Thoracic aorta (tissue), 2 donors: ENCODE measurements at places on chromosomes 3 and 15. TPM values are rescaled to one million over a fixed set of nuclear protein-coding genes. Genes with fewer than 3 reads are reported as not detected.

DNA sequence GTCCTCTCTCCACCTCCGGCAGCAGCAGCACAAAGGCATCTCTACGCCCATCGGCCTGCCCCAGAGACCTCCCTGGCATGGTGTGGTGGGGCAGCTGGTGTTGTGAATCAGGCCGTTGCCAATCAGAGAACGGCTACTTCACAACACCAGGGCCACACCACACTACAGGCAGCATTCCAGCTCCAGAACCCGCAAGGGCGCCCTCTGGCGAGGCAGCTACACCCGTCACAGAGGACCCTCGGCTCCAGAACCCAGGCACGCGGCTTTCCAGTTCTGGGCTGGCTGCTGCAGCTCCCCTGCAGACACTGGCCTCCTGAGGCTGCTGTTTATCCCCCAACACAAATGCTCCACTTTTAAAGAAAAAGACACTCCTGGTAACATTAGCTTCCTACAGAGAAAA lies 127.5 kb upstream of the TOPAZ1 start:
- no peaks in the 10 kb centered on the region for H3K36me3 ChIP-seq
- H3K4me1 ChIP-seq, result no peaks in the 10 kb centered on the region

GRCh38 chr3:20326541-20326940 lies 140.5 kb upstream of the SGO1 start:
- H3K4me1 ChIP-seq, result peaks cover 20% of the 10 kb centered on the region
- no peaks in the 10 kb centered on the region for H3K36me3 ChIP-seq
- no peak overlapping the region for H3K27ac ChIP-seq
- H3K4me3 ChIP-seq, result no peak overlapping the region
- no peak for DNase-seq
- no peaks in the 10 kb centered on the region for H3K27me3 ChIP-seq

DNA sequence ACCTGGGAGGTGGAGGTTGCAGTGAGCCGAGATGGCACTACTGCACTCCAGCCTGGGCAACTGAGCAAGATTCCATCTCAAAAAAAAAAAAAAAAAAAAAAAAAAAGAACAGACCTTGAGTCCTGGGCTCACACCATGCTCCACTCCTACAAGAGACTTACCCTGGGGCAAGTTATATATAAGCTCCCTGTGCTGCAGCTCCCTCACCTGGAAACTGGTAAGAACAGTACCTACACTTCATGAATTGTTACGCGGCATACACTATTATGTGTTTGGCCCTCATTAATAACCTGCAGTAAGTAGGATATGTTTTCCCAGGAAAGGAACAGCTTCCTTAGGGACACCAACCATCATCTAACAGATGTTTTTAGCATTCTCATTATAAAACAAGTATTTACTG lies 119.6 kb downstream of the FMN1 start:
- no peaks in the 10 kb centered on the region for H3K36me3 ChIP-seq
- no peak for DNase-seq
- H3K27me3 ChIP-seq, result no peaks in the 10 kb centered on the region

DNA sequence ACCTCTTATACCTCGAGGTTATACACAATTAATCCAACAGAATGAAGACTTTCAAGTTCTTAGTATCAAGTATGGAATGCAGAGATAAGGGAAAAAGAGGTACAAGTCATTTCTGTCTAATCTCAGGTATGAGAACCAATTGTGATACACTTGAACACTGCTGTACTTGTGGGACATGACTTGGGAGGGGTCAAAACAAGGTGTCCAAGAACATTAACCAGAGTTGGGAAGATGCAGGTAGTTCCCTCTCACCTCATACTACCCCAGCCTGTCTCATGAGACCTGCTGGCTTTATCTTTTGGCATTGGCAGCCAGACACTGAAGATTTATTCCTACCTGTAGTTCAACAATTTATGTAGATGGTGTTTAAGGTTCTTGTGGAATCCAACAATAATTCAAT lies 209.7 kb downstream of the NR1D2 start:
- H3K27me3 ChIP-seq, result no peaks in the 10 kb centered on the region
- H3K4me1 ChIP-seq, result peaks cover 30% of the 10 kb centered on the region
- no peak overlapping the region for H3K27ac ChIP-seq
- H3K36me3 ChIP-seq, result no peaks in the 10 kb centered on the region

- H3K27ac ChIP-seq, result no peak overlapping the region
- H3K36me3 ChIP-seq, result no peaks in the 10 kb centered on the region
- DNase-seq, result no peak
- H3K4me3 ChIP-seq, result no peak overlapping the region
These were observed 399.7 kb upstream of the NR2F2 start for GRCh38 chr15:95930659-95931375.

DNA sequence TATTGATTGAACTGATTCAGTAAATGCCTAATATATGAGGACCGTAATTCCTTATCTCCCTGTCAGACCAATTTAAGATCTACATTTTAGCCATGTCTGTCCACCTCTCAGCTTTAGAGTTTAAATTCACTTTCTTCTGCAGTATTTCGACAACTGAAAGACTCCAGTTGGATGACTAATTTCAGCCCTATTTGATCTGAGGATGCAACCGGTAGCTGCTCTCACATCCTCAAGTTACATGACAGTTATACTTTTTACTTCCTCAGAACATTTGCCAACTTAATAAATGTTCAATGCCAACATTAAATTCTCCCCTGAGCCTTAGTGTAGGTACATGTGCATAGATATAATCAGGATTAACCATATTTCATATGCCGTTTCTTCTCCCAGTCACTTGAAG lies 2.5 kb upstream of the HHLA2 start:
- H3K4me1 ChIP-seq, result no peaks in the 10 kb centered on the region
- H3K36me3 ChIP-seq, result no peaks in the 10 kb centered on the region
- H3K4me3 ChIP-seq, result no peak overlapping the region
- H3K27me3 ChIP-seq, result no peaks in the 10 kb centered on the region
- no peak overlapping the region for H3K27ac ChIP-seq

GRCh38 chr3:46478341-46478740 lies 13.6 kb upstream of the LTF start:
- no peak for DNase-seq
- H3K4me3 ChIP-seq, result no peak overlapping the region
- no peaks in the 10 kb centered on the region for H3K27me3 ChIP-seq
- H3K36me3 ChIP-seq, result no peaks in the 10 kb centered on the region

DNA sequence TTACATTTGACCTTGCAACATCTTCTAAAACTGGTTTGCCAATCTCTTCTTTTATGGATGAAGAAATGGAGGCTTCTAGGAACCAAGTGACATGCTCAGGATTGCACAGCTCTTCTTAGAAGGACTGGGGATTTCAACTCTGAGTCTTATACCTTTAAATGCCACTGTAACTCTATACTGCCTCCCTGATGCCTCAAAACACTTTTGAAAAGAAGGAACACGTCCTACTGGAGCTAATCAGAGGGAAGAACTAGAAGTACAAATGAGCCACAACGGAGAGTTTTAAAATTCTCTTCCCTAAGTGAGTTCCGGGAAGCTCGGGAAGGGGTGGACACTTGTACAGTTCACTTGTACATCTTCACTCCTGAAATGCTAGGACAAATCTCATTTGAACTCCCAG lies 949 bp upstream of the MITF start:
- no peaks in the 10 kb centered on the region for H3K27me3 ChIP-seq
- no peak for DNase-seq
- H3K4me1 ChIP-seq, result peaks cover 3% of the 10 kb centered on the region
- no peaks in the 10 kb centered on the region for H3K36me3 ChIP-seq
- peak overlapping the region; percentile 87 for H3K4me3 ChIP-seq

- H3K4me1 ChIP-seq, result peaks cover 2% of the 10 kb centered on the region
- no peaks in the 10 kb centered on the region for H3K27me3 ChIP-seq
- H3K4me3 ChIP-seq, result no peak overlapping the region
- H3K27ac ChIP-seq, result no peak overlapping the region
- no peaks in the 10 kb centered on the region for H3K36me3 ChIP-seq
These were observed 89.4 kb upstream of the ZBTB20 start for GRCh38 chr3:115236496-115236895.

The TSPAN3 gene
- total RNA-seq, result 215 TPM

The SH3GL3 gene
- total RNA-seq, result 4.9 TPM

The ATP13A4 gene
- 0.78 TPM for total RNA-seq

The EPHB3 gene
- total RNA-seq, result 5.0 TPM

The GOLGA8N gene
- 36.8 TPM for total RNA-seq
